ENCODE measurements at places on chromosomes 5 and 9.

- no peak for DNase-seq
These were observed 506.9 kb downstream of the ZNF608 start for GRCh38 chr5:124239572-124239971.

- DNase-seq, result no peak
These were observed 2.4 kb downstream of the CAVIN4 start for GRCh38 chr9:100580257-100580656.

DNA sequence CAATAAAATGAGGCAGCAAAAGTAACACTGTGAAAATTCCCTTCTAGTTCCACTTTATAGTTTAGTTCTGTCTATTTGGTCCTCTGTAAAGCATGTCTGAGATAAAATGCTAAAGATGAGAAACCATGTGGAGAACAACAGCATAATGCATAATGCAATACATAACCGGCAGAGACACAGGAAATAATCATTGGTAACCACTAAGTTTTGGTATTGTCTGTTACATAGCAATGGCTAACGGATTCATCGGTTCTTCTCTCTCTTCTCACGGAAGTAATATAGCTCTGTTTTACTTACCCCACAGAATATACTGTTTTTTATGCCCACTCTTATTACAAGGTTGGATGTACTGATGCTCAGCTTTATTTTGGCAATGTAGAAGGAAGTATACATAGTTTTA lies 158.9 kb downstream of the FAM174A start:
- peak; percentile 49 for DNase-seq

GRCh38 chr5:94523018-94523417 lies 95.4 kb downstream of the KIAA0825 start:
- DNase-seq, result no peak

DNA sequence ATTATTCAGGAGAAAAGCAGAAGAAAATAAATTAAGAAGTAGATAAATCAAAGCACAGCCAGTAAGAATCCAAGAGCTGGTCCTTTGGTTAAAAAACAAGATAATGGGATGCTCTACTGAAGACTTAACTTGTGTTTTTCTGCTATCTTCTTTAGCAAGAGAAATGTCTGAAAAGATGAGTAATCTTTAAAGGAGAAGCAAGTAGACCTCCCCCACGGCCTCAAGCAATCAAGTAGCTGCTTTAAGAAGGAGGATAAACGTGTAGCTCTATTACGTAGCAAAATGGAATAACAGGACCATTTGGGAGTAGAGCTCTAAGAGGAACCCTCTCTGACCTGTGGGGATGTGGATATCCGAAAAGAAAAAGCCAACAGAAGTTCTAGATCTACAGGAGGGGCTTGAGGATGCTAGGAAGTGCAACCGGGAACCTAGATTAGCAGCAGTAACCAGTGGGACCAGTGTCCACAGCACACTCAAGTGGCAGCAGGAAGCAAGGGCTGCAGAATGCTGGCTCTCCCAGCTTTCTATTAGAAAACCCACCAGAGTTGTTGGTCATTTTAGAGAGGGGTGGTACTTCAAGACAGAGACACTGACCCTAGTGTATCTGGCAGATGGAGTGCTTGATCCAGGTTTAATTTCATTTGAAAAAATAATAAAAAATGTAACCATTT lies 185.4 kb downstream of the GABBR2 start:
- no peak for DNase-seq

- DNase-seq, result peak; percentile 39
These were observed 448.2 kb downstream of the GADD45G start for GRCh38 chr9:90053027-90053426.

- DNase-seq, result no peak
These were observed 138.0 kb upstream of the IRX4 start for GRCh38 chr5:2020730-2021129.
